ENCODE measurements at places on chromosomes 2 and 18. TPM values are rescaled to one million over a fixed set of nuclear protein-coding genes. Genes with fewer than 3 reads are reported as not detected.

The WDR54 gene
- total RNA-seq: 54.9 TPM

The UBR3 gene
- 29.5 TPM for total RNA-seq

The ORC2 gene
- 51.9 TPM for total RNA-seq

The CNTNAP5 gene
- not detected for total RNA-seq

The CHRNG gene
- not detected for total RNA-seq

The LYPD6 gene
- 3.0 TPM for total RNA-seq

The IL36A gene
- total RNA-seq: not detected

The TUBB8B gene
- 0.57 TPM for total RNA-seq

The SLC38A11 gene
- not detected for total RNA-seq

The SLC4A3 gene
- 23.0 TPM for total RNA-seq

The GPR75 gene
- 1.2 TPM for total RNA-seq

GRCh38 chr2:64749446-64749845 lies 95.7 kb upstream of the SERTAD2 start:
- peaks cover 68% of the 10 kb centered on the region for H3K4me1 ChIP-seq
- peak overlapping the region; percentile 75 for H3K27ac ChIP-seq
- H3K36me3 ChIP-seq: no peaks in the 10 kb centered on the region
- H3K4me3 ChIP-seq: peak overlapping the region; percentile 71
- no peaks in the 10 kb centered on the region for H3K27me3 ChIP-seq

- DNase-seq: no peak
- no peaks in the 10 kb centered on the region for H3K27me3 ChIP-seq
- H3K4me1 ChIP-seq: peaks cover 22% of the 10 kb centered on the region
- peak overlapping the region; percentile 85 for H3K4me3 ChIP-seq
- peak overlapping the region; percentile 53 for H3K27ac ChIP-seq
- H3K36me3 ChIP-seq: no peaks in the 10 kb centered on the region
Observed at GRCh38 chr2:241734208-241734466, 293 bp upstream of the D2HGDH start.

- no peaks in the 10 kb centered on the region for H3K36me3 ChIP-seq
- H3K4me3 ChIP-seq: no peak overlapping the region
- peaks cover 5% of the 10 kb centered on the region for H3K4me1 ChIP-seq
- no peak for DNase-seq
- no peaks in the 10 kb centered on the region for H3K27me3 ChIP-seq
- H3K27ac ChIP-seq: no peak overlapping the region
Observed at GRCh38 chr2:121491518-121491917, 39.2 kb upstream of the RNU4ATAC start.

DNA sequence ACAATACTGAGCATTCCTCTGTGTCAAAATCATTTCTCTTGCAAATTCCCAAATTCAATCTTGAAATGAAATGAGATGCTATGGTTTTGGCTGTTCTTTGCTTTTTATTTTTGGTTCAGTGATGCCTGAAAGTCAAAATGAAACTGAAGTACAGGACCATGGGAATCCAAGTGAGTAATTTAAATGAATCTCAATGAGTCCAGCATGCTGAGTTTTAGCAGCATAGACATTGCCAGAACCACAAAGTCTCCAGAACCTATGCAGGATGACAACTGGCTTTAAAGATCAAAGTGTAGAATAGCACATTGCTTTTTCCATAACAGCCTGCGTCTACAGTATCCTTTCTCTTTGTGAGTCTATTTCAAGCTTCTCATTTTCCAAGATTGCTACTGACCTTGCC lies 1050.7 kb upstream of the PIK3C3 start:
- DNase-seq: no peak
- H3K27me3 ChIP-seq: no peaks in the 10 kb centered on the region

- no peak overlapping the region for H3K27ac ChIP-seq
- H3K4me1 ChIP-seq: peaks cover 8% of the 10 kb centered on the region
- H3K4me3 ChIP-seq: no peak overlapping the region
- no peak for DNase-seq
- H3K36me3 ChIP-seq: no peaks in the 10 kb centered on the region
- no peaks in the 10 kb centered on the region for H3K27me3 ChIP-seq
Observed at GRCh38 chr18:3119401-3120341, 100.1 kb downstream of the MYOM1 start.

DNA sequence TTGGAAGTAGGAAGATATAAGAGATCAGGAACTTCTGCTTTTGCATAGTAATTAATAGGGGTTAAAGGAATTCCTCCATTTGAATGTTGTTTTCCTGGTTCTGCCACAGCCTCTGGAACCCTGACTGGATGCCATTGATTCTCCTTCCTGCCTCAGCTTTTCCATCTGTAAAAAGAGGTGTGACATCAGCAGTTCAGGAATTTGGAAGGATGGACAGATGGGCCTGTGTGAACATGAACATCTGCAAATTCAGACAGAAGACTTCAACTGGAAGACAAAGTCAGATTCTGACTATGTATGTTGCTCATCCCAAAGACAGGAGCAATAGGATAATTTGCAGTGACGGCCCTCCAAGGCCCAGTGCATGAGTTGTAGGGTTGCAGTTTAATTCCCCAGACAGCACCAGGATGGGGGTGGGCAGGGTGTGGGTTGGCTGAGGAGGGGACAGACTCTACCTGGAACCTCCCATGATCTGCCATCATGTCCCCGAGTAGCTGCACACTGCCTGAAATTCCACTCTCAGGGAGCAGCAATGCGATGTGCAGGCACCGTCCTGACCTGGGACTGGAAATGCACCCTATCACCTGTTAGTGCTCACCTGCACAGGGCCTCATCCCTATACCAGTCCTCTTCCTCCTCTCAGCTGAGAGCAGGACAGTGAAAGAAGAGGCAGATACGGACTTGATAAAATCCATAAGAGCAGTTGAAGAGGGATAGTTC lies 98.9 kb upstream of the EPAS1 start:
- no peaks in the 10 kb centered on the region for H3K36me3 ChIP-seq
- H3K27me3 ChIP-seq: no peaks in the 10 kb centered on the region
- H3K4me3 ChIP-seq: no peak overlapping the region
- no peak for DNase-seq
- H3K27ac ChIP-seq: no peak overlapping the region
- no peaks in the 10 kb centered on the region for H3K4me1 ChIP-seq

DNA sequence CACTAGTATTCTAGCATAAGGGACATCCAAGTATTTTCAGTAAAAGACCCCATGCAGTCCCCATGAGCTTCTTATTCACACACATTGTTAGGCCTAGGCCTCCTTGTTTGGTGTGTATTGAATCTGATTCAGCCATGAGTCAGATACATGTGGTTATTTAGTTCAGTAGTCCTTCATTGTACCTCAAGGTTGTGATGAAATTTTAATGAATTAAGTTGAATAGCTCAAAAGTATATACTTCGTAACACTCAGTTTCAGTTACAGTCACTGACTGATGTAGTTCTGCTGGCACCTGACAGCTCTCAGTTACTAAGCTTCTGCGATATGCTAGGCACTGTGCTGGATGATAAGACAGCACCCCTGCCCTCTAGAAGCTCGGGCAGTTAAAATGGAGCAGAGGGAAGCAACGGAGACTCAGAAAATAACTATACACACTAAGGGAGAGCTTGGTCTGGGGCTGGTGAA lies 86.4 kb downstream of the XRCC5 start:
- H3K4me3 ChIP-seq: no peak overlapping the region
- no peaks in the 10 kb centered on the region for H3K4me1 ChIP-seq
- H3K27me3 ChIP-seq: no peaks in the 10 kb centered on the region
- no peak overlapping the region for H3K27ac ChIP-seq

GRCh38 chr2:204505946-204506345 lies 39.3 kb upstream of the PARD3B start:
- DNase-seq: no peak
- H3K4me3 ChIP-seq: no peak overlapping the region
- H3K27me3 ChIP-seq: no peaks in the 10 kb centered on the region
- no peaks in the 10 kb centered on the region for H3K36me3 ChIP-seq

DNA sequence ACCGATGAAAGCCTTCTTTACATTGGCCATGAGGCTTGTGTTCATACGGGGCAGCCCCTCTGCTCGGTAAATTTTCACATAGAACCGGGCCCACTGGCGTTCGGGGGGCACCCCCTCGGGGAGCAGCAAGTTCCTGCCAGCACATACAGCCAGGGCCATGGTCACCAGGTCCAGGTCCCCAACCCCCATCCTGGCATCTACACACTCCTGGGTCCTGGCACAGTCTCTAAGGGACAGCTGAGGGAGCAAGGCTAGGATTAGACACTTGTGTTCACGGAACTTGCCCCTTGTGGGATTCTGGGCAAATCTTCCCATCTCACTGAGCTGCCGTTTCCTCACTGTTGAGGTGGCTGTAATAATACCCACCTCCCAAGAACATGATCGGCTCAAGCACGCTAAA lies 5.6 kb upstream of the OTOF start:
- H3K4me3 ChIP-seq: no peak overlapping the region
- DNase-seq: no peak
- H3K36me3 ChIP-seq: no peaks in the 10 kb centered on the region
- no peak overlapping the region for H3K27ac ChIP-seq
- 0 out of 2 replicates have a peak, but pooled peaks cover 4% of the 10 kb centered on the region for H3K27me3 ChIP-seq

GRCh38 chr2:40034198-40034597 lies 255.1 kb upstream of the THUMPD2 start:
- H3K4me1 ChIP-seq: no peaks in the 10 kb centered on the region
- DNase-seq: no peak
- no peaks in the 10 kb centered on the region for H3K36me3 ChIP-seq

GRCh38 chr2:187959821-187960220 lies 331.9 kb upstream of the GULP1 start:
- no peaks in the 10 kb centered on the region for H3K36me3 ChIP-seq
- H3K4me3 ChIP-seq: no peak overlapping the region
- no peak overlapping the region for H3K27ac ChIP-seq
- no peak for DNase-seq

GRCh38 chr2:237280229-237280628 lies 133.7 kb downstream of the COL6A3 start:
- no peak for DNase-seq
- H3K27me3 ChIP-seq: no peaks in the 10 kb centered on the region
- H3K27ac ChIP-seq: no peak overlapping the region
- no peaks in the 10 kb centered on the region for H3K36me3 ChIP-seq
- H3K4me1 ChIP-seq: no peaks in the 10 kb centered on the region
- H3K4me3 ChIP-seq: no peak overlapping the region

DNA sequence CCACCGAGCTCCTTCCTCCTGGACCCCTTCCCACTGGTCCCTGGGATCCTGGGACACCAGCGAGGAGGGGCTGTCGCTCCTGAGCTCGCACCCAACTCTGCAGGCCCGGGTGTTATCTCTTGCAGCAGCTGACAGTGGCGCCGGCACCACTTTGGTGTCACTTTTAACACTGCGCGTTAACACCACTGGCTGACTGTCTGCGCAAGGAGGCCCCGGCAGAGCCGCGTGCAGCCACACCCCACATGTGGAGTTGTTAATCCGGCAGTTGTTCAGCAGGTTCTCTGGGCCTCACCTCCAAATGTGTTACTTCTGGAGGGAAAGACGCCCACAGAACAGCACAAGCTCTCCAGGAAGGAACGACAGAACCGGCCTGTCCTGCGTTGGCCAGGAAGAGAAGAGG lies 155.0 kb upstream of the GLI2 start:
- no peak for DNase-seq
- H3K27ac ChIP-seq: no peak overlapping the region
- H3K4me3 ChIP-seq: no peak overlapping the region
- H3K27me3 ChIP-seq: no peaks in the 10 kb centered on the region
- H3K4me1 ChIP-seq: no peaks in the 10 kb centered on the region

- H3K4me1 ChIP-seq: no peaks in the 10 kb centered on the region
- H3K4me3 ChIP-seq: no peak overlapping the region
- H3K36me3 ChIP-seq: no peaks in the 10 kb centered on the region
Observed at GRCh38 chr2:8976442-8977259, 26.8 kb downstream of the MBOAT2 start.

- no peaks in the 10 kb centered on the region for H3K4me1 ChIP-seq
- DNase-seq: no peak
- H3K27me3 ChIP-seq: no peaks in the 10 kb centered on the region
- H3K36me3 ChIP-seq: peaks cover 3% of the 10 kb centered on the region
- H3K27ac ChIP-seq: no peak overlapping the region
Observed at GRCh38 chr2:203413796-203414195, 85.6 kb downstream of the ABI2 start.

- no peak overlapping the region for H3K27ac ChIP-seq
- no peaks in the 10 kb centered on the region for H3K4me1 ChIP-seq
- H3K36me3 ChIP-seq: no peaks in the 10 kb centered on the region
- H3K4me3 ChIP-seq: no peak overlapping the region
- DNase-seq: no peak
Observed at GRCh38 chr2:102273619-102274211, 37.6 kb upstream of the IL1RL1 start.

GRCh38 chr2:22600156-22600555 lies 784.8 kb upstream of the KLHL29 start:
- DNase-seq: no peak
- no peaks in the 10 kb centered on the region for H3K4me1 ChIP-seq
- H3K27me3 ChIP-seq: no peaks in the 10 kb centered on the region
- no peak overlapping the region for H3K4me3 ChIP-seq
- no peaks in the 10 kb centered on the region for H3K36me3 ChIP-seq

DNA sequence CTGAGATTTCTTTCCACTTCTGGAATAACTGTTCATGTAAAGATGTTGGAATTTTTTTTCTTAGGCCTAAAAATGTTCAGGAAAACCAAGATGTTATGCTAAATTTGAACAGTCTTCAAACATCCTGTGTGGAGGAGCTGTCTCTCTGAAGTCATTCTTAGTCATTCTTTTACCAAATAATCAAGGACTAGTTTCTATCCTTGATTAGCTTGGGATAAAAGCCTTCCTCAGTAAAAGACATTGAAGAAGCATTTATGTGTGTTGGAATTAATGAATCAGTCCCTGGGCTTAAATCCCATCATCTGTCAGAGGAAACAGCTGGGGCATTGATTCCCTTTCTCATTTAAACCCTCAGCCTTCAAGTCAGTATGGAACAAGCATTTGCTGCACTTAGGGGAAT lies 300.1 kb upstream of the NXPH2 start:
- no peak for DNase-seq
- H3K27ac ChIP-seq: no peak overlapping the region
- no peaks in the 10 kb centered on the region for H3K4me1 ChIP-seq
- H3K36me3 ChIP-seq: no peaks in the 10 kb centered on the region
- no peaks in the 10 kb centered on the region for H3K27me3 ChIP-seq

DNA sequence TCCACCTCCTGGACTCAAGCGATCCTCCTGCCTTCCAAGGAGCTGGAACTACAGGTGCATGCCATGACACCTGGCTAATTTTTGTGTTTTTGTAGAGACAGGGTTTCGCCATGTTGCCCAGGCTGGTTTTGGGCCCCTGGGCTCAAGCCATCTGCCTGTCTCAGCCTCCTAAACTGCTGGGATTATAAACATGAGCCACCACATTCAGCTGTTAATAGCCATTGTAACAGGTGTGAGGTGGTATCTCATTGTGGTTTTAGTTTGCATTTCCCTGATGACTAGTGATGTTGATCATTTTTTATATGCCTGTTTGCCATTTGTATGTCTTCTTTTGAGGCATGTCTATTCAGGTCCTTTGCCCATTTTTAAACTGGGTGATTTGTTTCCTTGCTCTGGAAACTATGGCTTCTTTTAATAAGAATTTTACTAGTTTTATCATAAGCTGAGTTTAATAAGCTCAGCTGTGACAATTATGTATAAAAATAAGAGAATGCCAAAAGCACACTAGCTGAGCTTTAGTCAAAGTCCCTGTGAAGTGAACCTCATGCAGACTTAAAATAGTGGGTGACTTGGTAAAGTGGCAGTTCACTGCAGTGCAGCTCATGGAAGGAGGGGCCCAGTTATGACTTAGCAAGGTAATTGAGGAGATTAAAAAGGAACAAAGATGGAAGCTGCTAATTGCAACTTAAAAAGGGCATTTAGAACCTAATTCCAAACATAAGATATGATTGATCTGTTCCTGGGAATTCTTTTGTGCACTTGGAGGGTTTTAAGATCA lies 465.1 kb downstream of the TGIF1 start:
- H3K4me1 ChIP-seq: no peaks in the 10 kb centered on the region
- DNase-seq: no peak
- peaks cover 6% of the 10 kb centered on the region for H3K27me3 ChIP-seq
- H3K36me3 ChIP-seq: no peaks in the 10 kb centered on the region
